Stimulated activated CD4-positive, alpha-beta T cell treated with anti-CD3 and anti-CD28 coated beads, Interleukin-15, amount 100 ng/mL, for 1 hour (primary cell): ENCODE measurements at places on chromosomes 2 and 18.

- DNase-seq, result no peak
Measured at GRCh38 chr18:12099160-12099559, 5.5 kb downstream of the ANKRD62 start.

DNA sequence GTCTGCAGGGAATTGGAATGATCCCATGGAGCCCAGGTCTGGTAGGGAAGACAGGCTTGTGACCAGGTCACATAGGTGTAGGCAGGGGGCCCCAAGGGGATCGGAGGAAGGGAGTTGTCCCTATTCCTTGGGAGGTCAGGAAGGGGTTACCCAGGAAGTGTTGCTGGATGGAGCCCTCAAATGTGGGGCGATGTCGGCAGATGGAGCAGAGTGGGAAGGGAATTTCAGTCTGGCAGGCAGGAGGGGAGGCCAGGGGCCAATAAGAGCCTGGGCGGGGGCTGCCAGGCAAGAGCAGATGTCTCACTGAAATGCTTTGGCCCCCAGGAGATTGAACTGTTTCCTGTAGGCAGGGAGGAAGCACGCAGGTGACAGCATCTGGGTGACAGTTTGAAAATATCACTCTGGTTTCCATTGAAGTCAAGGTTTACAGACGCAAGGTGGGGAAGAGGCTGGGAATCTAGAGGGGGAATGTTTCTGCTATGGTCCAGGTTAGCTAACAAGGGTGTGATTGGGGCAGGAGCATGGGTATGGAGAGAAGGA lies 81.5 kb upstream of the SMAD2 start:
- no peak for DNase-seq

GRCh38 chr2:184597571-184597991 lies 748 bp upstream of the ZNF804A start:
- DNase-seq, result no peak

DNA sequence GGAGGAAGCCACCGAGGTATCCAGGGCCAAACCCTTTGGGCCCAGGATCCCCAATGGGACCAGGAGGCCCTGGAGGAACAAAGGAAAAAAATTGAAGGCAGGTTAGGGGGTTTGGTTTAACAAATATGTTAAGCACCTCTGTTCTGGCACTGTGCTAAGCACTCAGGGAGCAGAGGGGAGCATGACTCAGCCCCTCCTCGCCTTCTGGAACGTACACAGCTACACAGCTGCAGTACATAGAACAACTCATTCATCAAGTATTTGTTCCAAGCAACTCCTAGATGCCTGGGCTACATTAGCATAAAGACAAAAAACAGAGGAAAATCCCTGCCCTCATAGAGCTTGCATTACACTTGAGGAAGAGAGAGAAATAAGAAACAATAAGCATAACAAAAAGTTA lies 153.6 kb downstream of the COL4A4 start:
- no peak for DNase-seq

DNA sequence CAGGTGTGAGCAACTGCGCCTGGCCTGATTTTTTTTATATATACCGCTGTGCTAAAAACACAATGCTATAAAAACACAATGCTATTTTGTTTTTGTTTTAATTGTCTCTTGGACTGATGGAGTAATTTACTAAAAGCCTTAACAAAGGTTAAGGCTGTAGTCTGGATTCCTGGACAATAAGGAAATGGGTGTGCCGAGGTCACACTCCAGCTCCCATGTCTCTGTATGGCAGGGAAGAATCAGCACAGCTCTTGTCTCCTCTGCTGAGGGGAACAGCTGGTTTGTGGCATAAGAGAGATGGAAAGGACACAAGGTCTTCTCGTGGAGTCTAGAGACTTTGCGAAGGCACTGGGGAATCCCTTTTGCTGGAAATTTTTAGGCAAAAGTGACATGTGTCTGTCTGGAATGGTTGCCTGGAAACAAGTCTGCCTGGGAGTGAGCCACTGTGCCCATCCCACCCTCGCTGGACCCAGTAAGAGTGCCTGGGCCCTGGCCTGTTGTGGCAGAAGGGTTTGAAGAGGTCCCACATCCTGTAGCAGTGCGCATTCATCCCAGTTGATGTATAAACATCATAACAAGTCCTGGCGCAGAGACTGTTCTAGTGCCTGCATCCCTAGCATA lies 73.1 kb downstream of the MAPK4 start:
- no peak for DNase-seq

DNA sequence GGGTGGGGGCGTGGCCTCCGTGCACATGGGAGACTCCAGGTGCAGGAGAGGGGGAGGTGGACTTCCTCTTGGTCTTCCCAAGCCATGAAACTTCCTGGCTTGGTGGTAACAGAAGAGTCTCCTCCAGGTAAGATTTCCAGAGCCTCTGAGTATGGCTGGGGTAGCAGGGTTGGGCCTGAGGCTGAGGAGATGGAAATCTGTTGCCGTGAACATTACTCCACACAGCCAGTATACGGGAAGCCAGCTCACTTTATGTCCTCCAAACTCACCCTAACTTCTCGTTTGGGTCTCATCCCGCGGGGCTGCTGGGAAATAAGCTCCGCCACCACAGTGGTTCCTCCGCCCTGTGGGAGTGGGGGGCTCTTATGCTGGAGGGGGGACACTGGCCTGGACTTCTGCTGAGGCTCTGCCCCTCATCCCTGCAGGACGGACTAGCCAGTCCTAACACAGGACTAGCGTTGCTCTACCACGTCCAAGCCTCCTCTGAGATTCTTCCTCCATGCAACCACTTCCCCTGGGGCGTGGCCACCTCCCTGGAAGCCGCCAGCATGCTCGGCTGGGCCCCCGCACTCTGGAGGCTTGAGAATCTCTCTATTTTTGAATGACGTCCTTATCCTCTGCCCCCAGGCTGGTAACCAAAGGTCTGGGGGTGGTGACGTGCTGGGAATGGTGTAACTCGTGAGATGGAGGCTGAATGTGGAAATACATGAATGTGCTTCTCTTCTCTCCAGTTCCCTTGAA lies 777 bp upstream of the RAB17 start:
- DNase-seq, result no peak

DNA sequence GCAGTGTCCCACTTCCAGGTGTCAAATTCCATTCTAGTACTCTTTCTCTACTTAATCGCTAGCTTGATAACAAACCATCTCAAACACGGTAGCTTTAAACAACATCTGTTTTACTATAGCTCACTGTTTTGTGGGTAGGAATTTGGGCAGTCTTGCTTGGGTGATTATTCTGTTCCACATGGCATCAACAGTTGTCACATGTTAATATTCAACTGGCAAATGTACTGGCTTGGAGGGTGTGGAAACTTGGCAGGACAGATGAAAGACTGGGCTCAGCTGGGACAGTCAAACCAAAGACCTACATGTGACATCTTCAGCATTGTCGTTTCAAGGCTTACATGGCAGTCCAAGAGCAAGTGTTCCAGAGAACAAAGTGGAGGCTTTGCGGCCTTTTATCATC lies 241.8 kb downstream of the PTH2R start:
- DNase-seq, result no peak

DNA sequence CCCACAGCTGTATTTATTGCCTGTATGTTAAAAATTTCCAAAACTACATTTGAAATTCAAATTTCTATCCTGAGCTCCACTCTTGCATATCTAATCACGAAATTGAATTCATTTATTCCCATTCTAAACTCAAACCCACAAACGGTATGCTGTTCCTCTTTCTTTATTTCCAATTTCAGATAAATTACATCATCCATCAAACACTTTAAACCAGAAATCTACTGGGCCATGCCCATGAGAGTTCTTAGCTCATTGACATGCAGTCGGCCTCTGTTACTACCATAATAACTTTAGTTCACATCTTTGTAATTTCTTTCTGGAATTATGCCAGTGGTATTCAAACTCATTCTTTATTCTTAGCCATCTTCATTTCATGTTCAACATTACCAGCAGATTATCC lies 100.3 kb downstream of the COL3A1 start:
- no peak for DNase-seq

DNA sequence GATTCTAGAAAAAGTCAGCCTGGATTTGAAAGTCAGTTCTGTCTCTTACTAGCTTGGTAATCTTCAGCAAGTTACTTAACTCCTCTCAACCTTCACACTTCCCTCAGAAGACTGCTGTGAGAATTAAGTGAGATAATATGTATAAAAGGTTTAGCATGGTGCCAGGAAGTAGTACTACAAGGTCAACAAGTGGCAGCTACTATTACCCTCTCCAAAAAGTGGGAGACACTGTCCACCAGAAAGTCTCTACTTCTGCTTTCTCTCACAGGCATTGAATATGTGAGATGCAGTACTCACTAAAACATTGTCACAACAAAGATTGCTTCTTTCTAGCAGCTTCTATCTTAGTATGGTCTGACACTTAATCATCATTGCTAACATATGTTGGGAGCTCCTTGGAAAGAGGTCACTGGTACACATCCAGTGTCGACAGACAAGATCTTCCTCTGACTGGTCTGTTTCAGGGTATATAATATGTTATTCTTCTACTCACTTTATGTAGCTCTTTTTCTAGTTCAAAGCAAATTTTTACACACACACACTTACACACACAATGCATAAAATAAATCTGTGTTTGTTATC lies 47.9 kb downstream of the DOCK10 start:
- DNase-seq, result no peak

DNA sequence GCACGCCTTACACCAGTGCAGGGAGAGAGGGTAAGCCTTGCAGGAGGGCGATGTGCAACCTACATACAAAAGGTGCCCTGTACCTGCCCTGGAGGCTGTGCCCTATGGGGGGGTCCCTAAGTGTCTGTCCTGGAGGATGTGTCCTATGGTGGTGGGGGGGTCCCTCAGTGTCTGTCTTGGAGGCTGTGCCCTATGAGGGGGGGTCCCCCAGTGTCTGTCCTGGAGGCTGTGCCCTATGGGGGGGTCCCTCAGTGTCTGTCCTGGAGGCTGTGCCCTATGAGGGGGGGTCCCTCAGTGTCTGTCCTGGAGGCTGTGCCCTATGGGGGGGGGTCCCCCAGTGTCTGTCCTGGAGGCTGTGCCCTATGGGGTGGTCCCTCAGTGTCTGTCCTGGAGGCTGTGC lies 216.6 kb downstream of the HDAC4 start:
- no peak for DNase-seq

DNA sequence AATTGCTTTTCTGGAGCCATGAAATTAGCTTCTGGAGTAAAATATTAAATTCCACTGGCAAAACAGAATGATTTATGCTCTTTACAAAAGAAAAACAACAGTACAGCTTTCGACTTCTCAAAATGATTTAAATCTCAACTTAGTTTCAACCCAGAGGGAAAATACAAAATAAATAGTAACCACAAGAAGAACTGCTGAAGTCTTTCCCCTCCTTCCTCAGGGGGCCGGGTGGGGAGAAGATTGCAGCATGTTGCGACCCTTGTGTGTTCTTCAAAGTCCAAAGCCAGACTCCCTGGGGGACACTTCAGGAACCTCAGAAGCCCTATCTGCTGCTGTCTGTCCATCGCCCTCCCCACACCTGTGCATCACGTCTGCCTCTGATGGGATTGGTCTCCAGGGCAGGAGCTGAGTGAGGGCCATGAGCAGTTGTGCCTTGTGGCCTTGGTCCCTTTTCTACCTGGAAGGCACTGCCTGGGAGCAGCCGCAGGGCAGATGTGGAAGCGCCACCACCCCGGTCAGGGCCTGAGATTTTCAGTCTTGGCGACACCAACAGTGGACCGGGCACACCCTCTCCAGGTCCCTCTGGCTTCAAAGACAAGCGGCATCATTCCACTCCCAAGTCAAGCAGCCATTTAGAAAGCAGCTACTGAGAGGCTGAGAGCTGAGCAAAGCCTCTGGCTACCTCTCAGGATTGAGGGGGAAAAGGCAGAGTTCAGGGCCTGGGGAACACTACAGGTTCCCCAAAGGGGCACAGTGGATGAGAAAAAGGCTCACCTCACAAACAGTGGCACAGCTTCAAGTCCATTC lies 210.1 kb upstream of the RAB6C start:
- DNase-seq, result no peak

GRCh38 chr18:50091509-50092244 lies 103.3 kb downstream of the MYO5B start:
- DNase-seq, result no peak

DNA sequence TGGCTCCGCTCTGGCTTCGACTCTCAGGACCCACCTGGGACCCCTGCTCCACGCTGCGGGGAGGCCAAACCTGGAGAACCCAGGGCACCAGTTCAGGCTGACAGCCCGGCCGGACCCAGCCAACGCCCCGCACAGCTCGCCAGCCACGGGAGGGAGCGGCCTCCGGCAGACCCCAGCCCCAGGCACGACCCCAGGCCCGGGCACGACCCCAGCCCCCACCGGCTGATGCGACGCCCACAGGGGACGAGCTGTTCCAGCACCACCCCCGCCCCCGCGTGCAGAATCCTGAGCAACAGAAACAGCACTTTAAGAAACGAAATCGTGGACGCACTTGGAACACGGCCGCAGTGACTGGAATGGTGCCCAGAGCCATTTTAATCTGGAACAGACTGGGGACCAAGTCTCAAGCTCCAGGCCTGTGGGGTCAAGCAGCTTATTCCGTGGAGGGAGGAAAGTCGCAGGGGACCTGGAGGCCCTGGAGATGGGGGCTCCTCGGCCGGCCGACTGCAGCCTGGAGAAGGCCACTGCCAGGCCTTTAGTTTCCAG lies 74.2 kb downstream of the MBP start:
- no peak for DNase-seq

- DNase-seq, result no peak
Measured at GRCh38 chr2:41602341-41602740, 445.5 kb upstream of the PKDCC start.

DNA sequence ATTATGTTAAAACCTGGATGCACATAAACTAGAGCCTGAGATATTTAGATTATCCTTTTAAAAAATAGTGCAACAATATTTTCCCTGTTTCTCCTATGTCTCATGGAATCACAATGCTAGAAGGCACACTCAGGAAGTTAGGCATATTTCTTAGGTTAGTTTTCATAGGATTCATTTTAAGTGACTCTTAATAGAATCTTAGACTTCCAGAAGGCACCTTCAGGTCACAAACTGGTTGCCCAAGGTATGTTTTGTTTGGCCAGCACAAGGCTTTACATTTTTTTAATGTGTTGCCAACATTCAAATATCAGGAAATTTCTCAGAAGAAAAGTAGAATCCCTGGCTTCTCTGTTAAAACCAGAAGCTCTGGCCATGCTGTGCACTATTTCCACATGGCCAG lies 129.3 kb downstream of the LNPK start:
- DNase-seq, result no peak

GRCh38 chr2:85779641-85780315 lies 26.0 kb downstream of the ATOH8 start:
- DNase-seq, result no peak

DNA sequence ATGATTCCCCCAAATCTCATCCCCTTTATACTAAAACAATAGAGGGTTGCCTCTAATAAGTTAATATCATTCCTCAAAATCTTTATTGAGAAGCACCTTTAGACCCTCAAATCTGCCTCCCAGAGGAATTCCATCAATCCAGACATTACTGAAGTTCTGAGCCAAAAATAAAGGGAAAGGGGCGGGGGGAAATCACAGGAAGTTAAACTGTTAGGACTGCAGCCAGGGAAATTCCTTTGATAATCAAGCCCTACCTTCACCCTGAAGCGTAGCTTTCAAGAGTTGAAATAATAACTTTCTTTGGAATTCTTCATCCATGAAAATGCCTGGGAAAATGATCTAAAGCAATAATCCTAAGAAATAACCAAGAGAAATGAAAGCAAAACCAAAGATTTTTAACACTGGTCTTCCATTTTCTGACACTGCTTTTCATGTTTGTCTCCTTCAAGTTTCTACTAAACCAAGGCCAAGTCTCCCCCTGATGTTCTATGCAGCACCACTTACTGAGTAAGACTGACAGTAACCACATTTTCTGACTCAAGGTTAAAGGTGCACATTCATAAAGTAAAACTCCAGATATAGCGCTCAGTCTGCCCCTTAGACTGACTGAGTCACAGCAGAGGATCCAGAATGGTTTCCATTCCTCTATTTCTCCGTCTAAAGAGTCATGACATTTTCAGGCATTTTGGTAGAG lies 78.2 kb downstream of the TCF4 start:
- no peak for DNase-seq

GRCh38 chr18:78525366-78526111 lies 454.1 kb upstream of the SALL3 start:
- DNase-seq, result no peak
